MM.1S (cell line): ENCODE measurements at places on chromosomes 5 and 9.

DNA sequence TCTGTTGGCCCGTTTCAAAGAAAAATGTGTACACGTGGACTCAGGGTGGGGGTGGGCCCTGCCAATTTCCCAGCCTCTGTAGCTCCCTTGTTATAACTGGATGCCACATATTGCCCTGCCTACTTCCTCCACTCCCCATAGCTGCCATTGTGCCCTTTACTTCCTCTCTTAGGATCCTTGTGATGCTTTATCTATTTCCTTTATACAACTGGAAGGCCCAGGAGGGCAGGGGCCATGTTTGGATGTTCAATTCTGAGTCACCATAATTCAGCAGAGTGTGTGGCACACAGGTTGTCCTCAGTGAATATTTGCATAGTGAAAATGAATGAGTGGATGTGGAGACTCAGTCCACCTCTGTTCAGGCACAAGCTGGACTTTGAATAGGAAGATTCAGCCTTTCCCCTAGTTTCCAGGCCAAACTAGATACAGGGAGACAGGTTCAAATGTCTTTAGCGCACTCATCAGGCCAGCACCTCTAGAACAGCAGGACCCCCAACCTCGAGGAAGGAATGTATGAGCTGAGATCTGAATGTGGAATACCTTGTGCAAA lies 10.6 kb upstream of the FEM1C start:
- no peak for DNase-seq

GRCh38 chr9:13811876-13812275 lies 502.1 kb downstream of the NFIB start:
- no peak for DNase-seq

DNA sequence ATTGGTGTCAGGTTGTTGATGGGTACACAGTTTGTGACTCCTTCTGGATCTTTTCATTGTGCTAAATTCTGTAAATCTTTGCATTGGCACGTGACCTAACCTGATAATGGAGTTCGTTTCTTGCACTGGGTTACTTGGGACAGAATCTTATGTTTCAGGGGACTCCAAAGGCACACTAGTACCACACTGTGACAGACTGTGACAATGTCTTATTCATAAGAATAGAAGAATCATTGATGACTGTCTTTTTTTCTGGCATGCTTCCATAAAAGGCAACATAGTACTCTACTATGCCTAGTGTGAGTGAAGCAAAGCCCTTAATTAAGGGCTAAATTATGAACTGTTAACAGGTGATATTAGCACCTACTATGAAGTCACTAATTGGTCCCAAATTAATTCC lies 35.4 kb upstream of the RICTOR start:
- no peak for DNase-seq

GRCh38 chr5:31769530-31769929 lies 130.6 kb downstream of the PDZD2 start:
- no peak for DNase-seq

DNA sequence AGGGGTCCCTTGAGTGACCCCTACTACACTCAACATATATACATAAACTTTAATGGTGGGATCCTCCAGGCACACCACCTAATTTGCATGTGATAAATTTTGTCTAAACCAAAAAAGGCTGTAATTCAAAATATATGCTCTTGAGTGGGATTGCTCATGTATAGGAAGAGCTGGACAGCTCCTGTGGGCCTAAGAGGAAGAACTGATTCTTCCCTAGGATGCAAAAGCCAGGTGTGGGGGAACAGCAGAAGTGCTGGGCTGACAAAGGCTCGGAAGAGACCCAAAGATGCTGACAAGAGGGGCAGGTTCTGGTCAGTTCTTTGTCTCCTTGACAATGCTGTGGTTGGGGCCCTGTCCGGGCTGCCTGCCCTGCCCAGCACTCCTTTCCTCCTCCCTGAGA lies 43.9 kb downstream of the PCDH1 start:
- no peak for DNase-seq
